ENCODE measurements at places on chromosomes 2 and 18.

DNA sequence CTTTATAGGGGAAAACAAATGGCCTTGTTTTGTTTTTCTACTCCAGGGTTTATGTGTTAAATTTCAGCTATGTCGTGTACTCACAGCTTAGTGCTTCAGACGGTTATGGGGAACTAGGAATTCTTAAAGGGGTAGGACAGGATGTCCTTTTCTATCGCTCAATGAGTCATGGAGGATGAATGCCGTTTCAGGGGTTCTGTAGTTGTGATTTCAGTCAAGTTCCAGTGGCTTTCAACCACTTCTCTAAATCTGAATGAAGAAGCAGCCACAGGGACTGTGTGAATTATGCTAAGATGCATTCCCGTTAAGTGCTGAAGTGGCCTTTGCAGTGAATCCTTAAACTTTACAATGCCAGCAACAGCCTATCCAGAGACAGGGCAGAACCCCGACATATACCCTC is 1231.7 kb upstream of the ZEB2 start:
- peak; percentile 49 for ATAC-seq

DNA sequence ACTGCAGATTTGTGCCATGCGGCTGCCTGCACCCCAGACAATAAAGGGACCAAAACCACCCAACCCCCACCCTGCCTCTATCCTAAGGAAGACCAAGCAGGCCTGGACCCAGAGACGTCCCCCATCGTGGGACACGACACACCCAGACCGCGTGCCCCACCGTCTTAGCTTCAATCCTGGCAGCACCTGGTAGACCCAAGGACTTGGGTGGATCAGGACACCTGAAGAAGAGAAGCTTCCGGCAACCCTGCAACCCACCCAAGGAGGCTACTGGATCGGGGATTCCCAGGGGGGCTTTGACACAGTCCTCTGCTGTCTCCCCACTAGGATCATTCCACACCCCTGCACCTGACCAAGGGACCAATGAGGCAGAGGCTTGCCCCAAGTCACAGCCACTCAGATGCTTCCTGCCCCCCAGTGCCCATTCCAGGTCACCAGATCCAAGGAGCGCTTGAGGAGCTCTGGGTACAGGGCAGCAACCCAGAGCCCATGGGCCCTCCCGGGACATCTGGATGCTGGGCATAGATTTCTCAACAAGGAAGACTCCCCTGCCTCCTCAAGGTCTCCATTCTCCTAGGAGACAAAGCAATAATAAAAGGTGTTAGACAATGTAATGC is 3.6 kb downstream of the ALPI start:
- no peak for ATAC-seq

- ATAC-seq: no peak
Measured at GRCh38 chr18:668260-668659, 10.8 kb downstream of the TYMS start.

GRCh38 chr2:212974692-212975091 is 176.7 kb downstream of the IKZF2 start:
- no peak for ATAC-seq

DNA sequence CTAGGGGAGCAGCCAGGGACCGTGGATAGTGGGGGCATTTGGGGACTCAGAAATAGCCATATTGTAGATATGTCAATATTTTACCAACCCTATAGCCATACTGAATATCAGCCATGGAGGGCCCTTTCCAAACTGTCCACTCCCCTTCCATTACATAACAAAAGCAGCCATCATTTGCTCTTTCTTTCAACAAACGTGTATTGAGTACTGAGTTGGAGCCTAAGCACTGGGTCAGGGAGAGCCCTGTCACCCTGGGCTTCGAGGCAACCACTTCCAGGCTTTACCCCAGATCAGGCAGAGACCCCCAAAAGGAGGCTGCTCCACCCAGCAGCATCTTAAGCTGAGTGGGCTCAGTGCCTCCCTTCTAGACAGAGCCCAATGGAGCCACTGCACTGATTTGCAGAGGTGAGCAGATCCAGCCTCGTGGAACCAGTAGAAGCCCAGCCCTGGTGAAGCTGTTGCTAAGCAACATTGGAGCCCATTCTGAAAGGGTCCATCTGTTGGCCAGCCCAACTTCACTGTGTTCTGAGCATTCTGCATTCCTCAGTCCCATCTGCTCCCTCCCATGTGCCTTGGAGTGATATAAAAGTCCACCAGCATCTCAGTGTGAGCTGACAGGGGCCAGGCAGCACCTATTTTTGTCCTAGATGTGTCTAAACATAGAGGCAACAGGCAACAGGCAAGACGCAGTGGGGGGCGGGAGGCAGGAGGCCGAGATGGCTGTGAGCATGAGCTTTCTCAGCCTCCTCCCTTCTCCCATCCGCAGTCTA is 112.1 kb downstream of the PLB1 start:
- ATAC-seq: no peak

DNA sequence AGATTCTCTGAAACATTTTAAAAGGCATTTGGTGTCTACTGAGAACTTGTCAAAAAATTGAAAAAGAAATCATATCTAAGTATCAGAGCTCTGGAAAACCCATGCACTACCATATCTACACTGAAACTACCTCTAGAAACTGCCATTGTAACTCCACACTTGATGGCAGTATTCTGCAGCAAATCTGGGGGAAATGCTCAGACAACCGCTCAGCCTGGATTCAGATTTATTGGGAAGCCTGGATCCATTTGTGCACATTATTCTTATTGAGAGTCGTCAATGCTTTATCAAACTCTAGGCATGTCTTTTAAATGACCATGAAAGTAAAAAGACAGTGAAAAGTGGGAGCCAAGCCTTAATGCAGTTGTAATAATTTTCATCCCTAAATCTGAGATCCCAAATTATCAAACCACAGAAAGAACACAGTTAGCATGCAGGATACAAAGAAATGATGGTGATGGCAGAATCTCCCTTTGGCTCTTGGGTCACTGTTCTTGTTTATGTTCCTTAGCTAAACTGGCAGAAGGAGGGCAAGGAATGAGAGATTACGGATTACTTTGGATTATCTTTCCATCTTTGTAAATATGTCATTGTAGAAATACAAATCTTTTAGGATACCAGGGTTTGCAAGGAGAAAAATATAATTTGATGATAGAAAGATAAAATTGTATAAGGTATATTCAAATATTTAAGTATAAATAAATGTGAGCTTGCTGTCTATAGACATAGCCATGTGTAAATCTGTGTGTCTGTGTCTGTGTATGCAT is 512.1 kb upstream of the SYT4 start:
- ATAC-seq: no peak

DNA sequence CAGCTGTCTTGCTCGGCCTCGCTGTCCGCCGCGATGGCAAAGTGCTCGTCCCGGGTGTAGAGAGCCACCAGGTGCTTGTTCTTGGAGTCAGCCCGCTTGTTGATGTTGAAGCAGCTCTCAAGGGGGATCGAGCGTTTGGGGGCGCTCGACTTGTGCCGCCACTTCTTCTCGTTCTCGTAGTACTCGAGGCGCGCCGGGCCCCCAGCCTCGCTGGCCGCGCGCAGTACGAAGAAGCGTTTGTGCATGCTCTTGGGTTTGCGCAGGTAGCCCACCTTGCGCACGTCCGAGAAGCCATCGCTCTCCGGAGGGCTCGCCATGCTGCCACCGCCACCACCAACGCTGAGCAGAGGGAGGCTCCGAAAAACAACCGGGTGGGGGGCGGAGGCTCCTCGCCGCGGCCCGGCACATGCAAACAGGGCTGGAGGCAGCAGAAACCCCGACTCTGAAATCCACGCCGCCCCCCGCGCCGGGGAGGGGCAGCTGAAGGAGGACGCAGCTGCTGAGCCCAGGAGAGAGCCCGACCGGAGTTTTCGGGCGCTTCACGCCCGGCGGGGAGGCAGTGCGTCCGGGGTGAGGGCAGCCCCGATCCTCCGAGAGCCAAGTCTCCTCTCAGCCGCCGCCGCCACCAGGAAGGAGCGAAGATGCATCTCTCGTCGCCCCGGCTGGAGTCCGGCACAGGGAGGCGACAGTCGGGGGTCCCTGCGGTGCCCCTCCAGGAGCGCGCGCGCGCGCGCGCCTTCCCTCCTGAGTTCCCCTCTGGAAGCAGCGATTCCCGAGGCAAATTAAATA is 1.0 kb downstream of the IRS1 start:
- ATAC-seq: peak; percentile 33

GRCh38 chr2:137644731-137645130 is 319.5 kb upstream of the HNMT start:
- ATAC-seq: no peak

DNA sequence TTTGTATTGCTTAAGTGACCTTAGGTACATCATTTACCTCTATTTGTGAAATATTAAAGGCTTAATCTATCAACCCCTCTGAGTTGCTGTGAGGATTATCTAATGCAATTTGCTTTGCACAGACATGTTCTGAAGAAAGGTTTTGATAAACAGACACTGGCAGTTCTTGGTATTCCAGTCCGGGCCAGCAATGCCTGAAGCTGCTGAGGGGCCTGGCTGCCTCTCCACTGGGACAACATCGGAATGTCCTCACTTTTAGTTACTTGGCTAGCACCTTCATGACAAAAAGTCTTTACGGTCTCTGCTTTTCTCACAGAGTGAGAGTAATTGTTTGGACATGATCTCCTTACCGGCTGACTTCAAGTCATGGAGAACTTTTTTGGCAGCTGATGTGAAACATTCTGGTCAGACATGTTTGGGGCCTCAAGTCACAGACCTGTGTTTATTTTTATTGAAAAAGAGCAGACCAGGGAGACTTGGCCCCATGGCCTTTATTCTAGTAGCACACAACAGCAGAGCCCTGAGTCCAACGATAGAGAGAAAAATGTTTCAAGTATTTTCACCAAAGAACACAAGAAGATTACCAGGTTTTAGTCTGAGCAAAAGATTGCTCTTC is 1112.3 kb upstream of the FANCL start:
- no peak for ATAC-seq

- ATAC-seq: no peak
Measured at GRCh38 chr2:41933585-41934320, 114.1 kb upstream of the PKDCC start.

GRCh38 chr2:144989579-144990270 is 469.8 kb upstream of the ZEB2 start:
- no peak for ATAC-seq

DNA sequence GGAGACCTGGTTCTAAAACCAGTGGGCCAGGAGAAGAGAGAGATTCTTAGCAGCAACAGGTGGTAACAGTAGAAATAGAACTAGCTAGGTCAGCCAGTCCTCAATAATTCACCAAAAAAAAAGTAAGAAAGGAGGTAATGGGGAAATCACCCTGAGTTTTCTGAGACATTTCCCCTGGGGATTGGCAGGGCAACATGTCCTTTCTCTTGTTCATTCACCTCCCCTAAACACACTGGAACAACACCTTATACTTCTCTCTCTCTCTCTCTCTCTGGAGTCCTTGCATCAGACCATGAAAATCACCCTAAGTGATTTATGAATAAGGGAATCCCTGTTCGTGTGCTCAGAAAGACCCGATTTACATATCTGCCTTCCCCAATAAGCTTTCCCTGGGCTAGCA is 64.8 kb downstream of the COX7A2L start:
- peak; percentile 31 for ATAC-seq

DNA sequence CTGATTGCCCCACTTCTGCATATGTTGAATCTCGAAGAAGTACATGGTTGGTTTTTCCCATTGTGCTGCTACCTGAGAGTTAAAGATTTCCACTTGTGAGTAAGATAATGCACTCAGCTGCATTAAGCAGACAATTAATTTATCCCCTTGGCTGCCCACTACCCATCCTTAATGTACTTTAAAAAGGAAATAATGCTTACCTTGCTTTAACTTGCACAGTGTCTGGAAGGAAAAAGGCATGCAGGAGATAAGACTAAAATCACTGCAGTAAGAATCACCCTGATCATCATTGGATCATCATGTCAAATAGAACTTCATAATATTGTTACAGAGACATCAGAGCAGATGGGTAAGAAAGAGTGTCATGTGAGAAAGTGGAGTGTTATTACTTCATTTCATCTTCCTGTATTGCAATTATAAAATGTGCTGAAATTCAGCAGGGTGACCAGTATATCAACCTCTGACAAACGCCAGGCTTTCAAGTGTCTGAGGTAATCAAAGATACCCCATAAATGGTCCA is 207.3 kb upstream of the PIK3C3 start:
- no peak for ATAC-seq

DNA sequence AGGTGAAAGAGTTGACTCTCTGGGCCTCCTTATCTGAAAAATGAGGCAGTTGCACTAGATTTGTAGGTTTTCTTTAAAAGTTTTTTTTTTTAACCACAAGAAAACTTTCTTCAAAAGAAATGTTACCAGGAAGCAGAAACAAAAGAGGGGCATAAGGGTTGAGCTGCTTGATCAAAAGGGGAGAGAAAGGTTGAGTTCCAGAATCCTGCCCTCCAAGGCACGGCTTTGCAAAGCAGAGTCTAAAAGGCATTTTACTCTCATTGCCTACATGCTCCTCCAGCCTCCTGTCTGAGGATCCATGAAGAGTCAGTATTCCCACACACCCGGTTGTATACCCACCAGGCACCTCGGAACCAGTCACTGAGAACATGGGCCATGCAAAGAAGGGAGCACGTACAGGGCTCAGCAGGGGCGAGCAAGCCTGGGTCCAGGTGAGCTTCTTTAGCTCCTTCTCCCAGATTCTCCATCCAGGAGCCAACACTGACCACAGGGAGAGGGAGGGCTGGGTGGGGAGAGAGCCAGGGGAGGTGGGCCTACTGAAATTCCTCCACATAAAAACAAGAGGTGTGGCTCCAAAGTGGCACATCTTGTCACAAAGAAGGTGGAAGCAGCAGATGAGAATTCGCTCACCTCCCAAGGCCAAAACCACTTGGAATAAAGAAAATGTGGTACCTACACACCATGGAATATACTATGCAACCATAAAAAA is 116.0 kb upstream of the EPC2 start:
- ATAC-seq: peak; percentile 3

GRCh38 chr2:176514805-176515500 is 245.7 kb downstream of the MTX2 start:
- ATAC-seq: no peak

Measured in activated T-helper 17 cell treated with anti-CD3 and anti-CD28 coated beads, Interleukin-2, amount 50 U/mL, for 72 hours (primary cell).